ENCODE measurements at places on chromosomes 7 and 10.

- DNase-seq: peak; percentile 7
Observed at GRCh38 chr7:105611856-105612775, 30.8 kb upstream of the EFCAB10 start.

DNA sequence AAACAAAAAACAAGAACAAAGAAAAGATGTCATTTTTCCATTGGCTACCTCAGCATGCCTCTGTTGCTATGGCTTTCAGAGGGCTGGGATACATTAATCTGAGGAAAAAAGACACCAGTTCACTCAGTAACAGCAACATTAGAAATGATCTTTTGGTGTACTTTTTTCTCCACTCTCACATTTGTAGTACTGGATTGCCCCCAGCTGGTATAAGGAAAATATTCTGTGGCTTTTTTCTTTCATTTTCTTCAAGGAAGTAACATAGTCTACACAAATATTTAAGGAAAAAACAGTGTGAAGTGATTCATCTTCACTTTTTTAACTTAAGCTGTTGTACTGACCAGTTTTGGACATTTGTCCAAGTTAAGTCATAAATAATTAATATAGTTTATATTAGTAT, 482.3 kb downstream of the SORCS1 start:
- DNase-seq: no peak

DNA sequence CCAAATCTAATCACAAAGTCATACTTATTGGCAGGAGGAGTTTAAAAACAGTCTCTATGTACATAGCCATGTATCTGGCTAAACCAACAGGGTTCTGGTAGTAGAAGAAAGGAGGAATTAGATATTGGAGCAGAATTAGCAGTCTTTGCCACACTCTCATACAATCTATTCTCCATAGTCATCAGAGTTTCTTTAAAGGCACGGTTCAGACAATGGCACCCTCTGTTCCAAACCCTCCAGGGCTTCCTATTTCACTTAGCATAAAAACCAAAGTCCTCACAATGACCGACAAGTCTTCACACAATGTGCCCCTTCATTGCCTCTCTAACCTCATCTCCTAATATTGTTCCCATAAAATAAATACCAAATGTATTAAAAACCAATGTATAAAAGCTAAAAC, 12.7 kb downstream of the ZNF438 start:
- no peak for DNase-seq

DNA sequence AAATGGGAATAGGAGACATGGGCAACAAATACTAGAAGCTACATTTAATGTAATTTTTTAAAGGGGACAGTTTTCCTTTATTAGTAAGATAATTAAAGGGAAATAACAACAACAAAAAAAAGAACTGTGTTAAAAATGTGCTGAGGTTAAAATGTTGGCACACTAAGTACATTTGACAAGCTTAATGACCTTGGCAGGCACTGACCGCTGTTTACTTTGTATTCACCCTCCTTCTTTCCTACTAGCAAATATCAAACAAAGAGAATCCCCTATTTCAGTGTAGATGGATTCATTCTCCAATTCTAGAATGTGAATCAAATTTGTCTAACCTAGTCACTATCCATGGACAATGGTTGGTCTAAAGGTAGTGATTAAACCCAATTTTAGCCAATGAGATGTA, 77.5 kb upstream of the TOMM7 start:
- no peak for DNase-seq

DNA sequence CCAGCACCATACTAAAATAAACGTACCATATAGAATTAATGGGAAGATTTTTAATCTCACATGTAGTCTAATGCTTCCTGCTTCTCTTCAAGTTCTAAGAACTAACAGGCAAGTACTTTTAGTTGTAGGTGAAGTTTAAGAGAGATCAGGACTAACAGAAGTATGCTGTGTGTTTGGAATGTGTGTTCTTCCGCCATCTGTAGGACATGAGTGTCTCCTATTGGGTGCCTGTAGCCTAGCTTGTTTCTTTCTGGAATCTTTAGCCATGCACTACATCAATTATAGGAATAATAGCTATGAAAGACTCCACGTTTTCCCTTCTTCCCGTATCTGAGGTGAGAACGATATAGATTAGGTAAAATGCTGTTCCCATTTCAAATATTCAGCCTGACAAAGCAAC, 140.2 kb upstream of the AHR start:
- no peak for DNase-seq

DNA sequence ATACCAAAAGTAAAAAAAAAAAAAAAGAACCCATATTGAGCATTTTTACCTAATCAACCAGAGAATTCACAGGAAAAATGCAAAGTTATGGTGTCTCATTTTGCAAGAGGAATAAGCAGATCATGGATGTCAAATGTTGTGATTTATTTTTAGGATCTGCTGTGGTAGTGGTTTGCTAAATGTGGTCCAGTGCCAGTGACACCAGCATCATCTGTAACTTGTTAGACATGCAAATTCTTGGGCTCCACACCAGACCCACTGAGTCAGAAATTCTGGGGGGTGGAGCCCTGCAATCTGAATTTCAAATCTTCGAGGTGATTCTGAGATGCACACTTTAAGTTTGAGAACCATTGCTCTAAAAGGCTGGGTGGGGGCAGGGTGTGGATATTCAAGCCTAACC, 30.1 kb upstream of the ZEB1 start:
- DNase-seq: no peak

- no peak for DNase-seq
Observed at GRCh38 chr7:105827151-105827875, 49.1 kb downstream of the ATXN7L1 start.

DNA sequence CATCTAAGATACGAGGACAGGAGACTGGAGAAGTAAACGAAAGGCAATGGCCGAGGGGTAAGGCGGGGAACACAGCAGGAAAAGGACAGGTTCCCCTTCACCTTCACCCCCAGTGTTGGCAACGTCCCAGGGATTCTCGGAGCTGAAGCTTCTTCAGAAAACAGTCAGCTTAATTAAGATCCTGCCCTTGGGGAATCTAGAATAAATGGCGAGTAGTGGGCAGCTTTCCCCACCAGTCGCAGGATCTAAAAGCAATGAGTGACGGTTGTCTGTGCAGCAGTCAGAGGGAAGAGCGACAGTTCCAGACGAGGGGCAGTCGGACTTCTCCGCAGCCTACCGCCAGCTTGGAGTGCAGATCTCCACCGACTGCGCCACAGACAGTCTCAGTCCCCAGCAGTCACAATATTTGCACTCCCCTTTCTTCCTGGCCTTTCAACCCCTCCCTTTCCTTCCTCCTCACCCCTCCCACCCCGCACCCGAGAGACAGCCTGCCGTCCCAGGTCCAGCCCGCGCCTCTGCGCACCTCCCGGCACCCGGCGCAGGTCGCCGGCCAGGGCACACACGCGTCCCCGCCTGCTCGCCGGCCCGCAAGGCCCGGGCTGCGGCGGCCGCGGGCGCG, 10.9 kb upstream of the SP8 start:
- DNase-seq: no peak

- peak; percentile 85 for DNase-seq
Observed at GRCh38 chr7:4706384-4707216, 24.5 kb downstream of the FOXK1 start.

DNA sequence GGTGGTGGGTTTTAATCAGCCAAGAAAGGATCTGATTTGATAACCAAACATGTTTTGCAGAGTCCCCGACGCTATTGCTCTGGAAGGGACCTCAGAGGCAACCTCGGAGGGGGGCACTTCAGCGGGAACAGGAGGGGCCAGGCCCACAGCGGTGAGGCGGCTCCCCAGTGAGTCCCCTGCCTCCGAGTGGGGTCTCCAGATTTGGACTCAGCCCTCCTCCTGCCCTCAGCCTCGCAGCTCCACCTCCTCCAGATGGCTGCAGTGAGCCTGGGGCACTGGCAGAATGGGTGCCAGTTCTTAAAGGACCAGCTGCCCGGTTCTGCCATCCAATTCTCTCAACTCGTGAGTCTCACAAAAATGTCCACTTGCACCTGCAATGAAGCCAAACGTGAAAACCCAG, 61.0 kb upstream of the NANOS1 start:
- DNase-seq: no peak

- no peak for DNase-seq
Observed at GRCh38 chr7:139603896-139604295, 80.4 kb downstream of the CLEC2L start.

- peak; percentile 13 for DNase-seq
Observed at GRCh38 chr10:56912043-56912442, 551.0 kb upstream of the ZWINT start.

GRCh38 chr10:88616250-88616977, 29.9 kb downstream of the LIPJ start:
- no peak for DNase-seq

- DNase-seq: no peak
Observed at GRCh38 chr10:122782911-122783310, 62.7 kb downstream of the CUZD1 start.

GRCh38 chr7:4814433-4814832, 39.0 kb downstream of the AP5Z1 start:
- DNase-seq: no peak

DNA sequence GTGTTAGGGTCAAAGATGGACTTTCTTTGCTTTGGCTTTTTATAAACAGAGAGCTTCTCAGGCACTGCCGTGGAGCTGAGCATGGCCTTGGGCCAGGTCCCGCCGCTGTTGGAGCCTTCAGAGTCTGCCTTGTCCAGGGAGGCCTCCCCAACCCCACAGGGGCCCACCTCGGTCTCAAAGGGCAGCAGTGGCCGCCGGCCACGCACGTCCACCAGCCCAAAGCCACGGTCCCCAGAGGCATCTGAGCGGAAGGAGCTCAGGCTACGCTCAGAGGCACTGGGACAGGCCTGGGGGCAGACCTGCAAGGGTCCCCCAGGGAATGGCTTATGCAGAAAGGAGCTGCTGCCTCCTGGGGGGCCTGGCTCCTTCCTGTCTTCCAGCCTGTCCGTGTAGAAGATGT, 105.0 kb downstream of the DLG5 start:
- DNase-seq: no peak

- DNase-seq: no peak
Observed at GRCh38 chr7:55360486-55360885, 4.7 kb upstream of the LANCL2 start.

DNA sequence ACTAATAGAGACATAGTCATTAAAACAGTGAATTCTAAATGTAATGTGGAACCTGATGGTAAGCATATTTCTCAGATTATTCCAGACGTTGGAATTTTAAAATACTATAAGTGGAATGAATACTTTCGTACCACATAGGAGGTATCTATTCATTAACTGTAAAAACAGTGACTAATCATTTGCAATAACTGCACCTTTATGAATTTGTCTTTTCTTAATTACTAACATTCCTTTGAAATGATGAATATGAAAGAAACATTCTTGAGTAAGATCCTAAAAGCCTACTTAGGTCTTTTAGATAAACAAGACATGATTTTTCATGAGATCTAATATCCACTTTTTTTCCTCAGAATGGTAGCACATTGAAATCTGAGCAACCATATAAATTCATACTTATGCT, 549.0 kb upstream of the LRRN3 start:
- DNase-seq: no peak

GRCh38 chr7:76002139-76002538, 7.7 kb upstream of the TMEM120A start:
- no peak for DNase-seq

GRCh38 chr7:105830405-105831301, 45.7 kb downstream of the ATXN7L1 start:
- DNase-seq: peak; percentile 98

DNA sequence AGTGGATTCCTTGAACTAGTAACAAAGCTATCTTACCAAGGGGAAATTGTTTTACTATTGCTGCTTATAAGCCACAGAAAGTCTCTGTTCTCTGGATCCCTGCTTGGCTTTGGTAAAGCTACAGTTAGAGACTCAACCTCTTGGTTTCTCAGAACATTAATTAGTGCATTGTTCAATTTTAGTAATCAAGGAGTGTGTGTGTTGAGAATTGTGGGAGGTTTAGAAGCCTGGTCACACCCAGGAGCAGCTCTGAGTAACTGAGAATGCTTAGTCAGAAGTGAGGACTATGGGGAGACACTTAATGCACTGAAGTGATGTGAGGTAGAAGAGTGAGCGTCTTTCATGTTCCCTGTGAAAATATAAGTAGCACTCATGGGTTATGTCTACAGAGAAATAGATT, 8.2 kb upstream of the ACTA2 start:
- DNase-seq: no peak

DNA sequence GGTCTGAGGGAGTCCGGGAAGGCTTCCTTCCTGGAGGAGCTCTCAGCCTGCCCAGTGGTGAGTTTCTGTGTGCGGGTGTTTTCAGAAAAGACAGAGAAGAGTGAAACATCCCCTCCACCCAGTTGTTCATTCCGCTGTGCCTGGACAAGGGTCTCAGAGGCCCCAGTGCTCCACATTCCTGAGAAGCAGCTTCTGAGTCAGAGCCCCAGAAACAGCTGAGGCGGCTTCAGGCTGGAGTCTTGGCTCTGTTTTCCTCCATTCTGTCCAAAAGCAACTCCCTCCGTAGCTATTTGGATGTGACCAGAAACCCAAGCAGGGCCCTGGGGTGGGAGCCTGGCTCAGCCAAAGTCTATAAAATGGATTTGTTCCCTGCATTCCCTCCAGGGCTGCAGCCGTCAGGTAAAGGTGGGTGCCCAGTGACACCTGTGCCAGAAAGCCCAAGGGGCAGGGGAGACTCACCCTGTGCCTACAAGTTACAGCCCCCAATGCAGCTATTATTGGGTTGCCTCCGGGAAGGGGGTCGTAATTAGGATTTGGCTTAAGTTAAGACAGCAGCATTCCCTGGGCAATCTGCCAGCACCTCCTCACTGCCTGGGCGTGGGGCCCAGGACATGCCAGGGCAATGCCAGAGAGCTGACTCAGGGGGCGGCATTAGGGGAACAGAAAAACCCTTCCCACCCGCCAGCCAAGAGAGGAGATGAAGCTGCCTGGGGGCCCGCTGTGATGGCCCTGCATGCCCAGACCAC, 13.1 kb upstream of the CAMK2G start:
- DNase-seq: peak; percentile 84

- no peak for DNase-seq
Observed at GRCh38 chr7:50412973-50413372, 37.2 kb downstream of the FIGNL1 start.

GRCh38 chr7:56493704-56494450, 377.7 kb upstream of the NUPR2 start:
- DNase-seq: no peak

- DNase-seq: no peak
Observed at GRCh38 chr10:103429647-103430046, 22.5 kb downstream of the CALHM2 start.

GRCh38 chr10:42958142-42958868, 118.6 kb upstream of the RET start:
- no peak for DNase-seq

DNA sequence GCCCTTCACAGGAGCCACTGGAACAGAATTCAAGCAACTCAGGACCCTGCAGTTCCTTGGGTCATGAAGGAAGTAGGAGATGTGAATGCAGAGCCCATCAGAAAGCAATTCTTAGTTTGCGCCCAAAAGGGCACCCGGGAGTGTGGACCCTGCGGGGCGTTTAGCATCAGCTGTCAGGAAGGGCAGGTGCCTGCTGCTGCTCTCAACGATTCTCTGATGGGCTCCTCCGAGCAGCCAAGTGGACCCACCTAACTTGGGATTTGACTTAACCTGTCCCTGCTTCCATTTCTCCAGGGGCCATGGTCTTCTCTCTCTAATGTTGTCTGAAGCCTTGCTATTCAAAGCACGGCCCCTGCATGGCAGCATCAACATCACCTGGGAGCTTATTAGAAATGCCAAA, 17.1 kb downstream of the CPA5 start:
- DNase-seq: no peak
